ENCODE measurements at places on chromosomes 1 and 21.

GRCh38 chr1:51284487-51284954, 45.8 kb downstream of the TTC39A start:
- no peak for DNase-seq

DNA sequence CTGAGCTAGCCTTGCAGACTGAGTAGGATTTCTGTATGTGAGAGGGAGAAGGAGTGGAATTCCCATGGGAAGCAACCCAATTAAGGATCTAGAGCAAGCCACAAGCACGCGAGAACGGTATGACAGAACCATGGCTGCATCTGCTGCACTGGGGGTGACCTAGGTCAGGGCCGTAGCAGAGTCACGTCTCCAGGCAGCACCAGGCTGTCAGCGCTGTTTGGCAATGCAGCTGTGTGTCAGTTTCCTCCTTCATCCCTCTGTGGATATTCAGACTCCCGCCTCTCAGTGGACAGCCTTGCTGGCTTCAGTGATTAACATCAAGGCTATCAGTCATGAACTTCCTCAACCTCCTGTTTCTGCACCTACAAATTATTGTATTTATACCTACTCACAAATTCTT, 118.1 kb upstream of the PPP2R5A start:
- DNase-seq, result no peak

- DNase-seq, result no peak
These were observed 7.7 kb downstream of the CFAP298 start for GRCh38 chr21:32604464-32604863.

DNA sequence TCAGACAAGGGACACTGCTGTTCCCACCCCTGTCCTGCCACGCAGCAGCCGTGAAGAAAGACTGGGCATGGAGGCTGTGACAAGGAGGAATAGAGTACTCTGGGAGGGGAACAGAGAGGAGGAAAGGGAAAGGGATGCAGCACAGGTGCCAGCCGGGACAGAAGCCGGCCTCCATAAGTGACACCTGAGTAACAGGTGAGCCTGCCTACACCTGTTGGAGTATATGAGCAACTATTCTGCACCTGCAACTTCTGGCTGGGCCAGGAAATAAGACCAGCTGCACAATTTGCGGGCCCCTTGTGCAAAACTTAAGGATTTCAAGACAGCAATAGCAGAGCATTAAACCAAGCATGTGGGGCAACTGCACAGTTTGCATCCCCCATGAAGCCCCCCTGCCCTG, 72.5 kb upstream of the GOLT1A start:
- DNase-seq, result no peak

DNA sequence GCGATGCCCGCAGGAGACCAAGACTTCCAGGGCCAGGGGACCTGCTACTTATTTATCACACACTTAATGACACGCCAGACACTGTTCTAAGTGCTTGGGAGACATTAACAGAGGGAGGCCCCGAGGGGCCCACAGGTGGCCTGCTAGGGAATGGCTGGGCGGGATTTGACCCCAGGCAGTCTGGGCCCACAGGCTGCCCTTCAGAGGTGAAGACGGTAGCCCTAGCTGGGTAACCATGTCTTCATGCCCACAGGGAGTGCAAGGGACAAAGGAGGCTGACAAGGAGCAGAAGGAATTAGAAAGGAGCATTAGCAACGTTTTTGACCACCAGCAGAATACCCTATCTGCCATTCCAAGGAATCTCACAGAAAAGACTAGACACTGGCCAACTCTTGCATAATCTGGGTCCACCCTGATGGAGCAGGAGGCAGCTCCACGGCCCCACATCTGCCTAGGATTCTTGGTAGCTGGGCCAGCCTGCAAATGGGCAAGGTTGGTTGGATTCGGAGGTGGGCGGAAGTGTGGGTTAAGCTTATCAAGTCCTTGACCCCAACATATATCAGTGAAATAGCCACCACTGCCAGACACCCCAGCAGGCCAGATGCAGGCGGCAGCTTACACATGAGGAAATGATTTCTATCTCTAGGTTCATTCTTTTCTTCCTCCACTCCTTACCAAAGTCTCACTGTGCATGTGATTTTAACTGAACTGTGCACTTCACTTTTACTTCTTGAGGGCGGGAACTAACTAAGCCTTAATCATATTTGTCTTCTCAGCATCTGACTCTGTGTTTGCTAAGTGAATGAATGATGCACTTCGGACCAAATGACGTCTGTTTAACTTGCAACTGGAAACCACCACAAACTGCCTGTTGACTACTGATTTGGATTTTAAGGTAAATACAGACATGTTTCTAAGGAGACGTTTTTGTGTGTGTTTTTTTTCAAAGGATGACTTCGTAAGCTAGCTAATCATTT, 3.4 kb upstream of the ETS2 start:
- DNase-seq, result no peak

- no peak for DNase-seq
These were observed 269.6 kb upstream of the PLXNA2 start for GRCh38 chr1:208513799-208514198.

DNA sequence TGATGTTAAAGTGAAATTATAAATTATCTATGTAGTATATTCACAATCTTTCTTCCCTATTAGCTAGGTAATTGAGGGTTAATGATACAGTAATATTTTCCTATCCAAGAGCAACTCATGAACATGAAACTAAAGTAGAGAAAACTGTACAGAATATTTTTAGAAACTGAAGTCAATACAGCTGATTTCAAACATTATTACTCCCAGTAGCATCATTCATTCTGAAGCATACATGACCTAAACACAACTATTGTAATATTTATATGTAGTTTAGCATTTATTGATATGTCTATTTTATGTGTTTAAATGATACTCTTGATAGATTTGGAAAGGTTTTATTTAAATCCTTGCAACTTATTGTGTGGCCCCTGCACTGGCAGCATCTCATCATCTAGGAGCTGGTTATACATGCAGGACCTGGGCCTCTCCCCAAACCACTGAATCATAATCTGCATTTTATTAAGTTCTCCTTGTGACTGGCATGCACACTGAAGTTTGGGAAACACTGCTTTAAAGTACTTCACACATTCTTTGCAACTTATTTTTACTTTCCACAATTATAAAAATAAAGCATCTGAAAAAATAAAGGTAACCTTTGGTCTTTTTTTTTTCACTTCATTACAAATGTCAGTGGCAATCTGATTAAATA, 199.9 kb downstream of the LRRC40 start:
- DNase-seq, result no peak

DNA sequence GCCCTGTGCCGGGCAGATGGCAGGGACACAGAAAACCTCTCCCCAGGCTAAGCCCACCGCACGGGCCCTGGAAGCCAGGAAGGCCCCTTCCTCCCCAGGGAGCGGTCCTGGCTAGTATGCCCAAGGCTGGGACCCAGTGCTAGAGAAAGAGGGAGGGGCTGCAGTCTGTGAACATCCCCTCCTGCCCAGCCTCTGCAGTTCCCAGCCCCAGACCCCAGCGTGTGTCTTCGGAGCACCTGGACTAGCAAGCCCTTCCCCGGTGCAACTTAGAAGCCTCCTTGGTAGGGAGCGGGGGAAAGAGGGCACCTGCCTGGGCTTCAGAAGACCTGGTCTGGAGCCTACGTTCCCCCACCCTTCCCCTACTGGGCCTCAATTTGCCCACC, 2.1 kb downstream of the PLEKHG5 start:
- DNase-seq, result no peak

- no peak for DNase-seq
These were observed 90.5 kb upstream of the ADAR start for GRCh38 chr1:154698320-154699096.

DNA sequence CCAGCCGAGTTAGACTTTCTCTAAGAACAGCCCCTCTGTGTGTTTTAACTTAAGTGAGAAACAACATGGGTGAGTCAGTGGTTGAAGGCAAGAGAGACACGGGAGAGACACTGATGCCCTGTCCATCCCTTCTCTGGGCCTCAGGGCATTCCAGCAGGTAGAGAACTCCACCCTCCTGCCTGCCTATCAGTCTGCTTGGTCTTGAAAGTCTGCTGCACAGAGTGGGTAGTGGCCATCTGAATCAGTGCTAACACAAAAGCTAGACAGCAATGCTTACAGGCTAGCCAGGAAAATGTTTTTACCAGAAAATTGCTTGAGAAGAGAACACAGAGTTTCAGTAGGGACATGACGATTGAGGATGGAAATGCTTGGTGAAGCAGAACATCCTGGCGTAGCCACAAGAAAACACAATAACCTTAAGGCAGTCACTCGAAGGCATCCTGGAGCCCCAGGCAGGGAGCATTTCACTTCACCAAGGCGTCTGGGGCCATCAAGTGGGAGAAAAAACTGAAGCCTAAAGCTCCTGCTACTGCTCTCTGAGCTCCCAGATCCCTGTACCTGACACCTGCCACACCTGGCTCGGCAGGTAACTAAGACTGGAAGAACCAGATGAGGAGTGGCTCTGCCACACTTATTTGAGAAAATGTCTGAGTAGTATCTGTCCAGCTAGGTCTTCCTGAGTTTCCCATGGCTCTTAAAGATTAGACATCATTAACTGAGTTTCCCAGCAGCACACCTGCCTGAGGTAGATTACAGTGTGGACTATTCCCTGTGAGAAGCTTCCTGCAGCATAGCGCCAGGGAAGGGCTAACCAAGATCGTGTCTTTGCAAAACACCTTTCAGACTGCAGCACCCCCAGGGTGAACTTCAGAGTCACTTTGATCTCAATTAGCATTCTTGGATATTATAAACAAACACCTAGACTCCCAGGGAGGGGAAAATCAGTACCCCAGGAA, 18.1 kb upstream of the LBR start:
- DNase-seq, result no peak

DNA sequence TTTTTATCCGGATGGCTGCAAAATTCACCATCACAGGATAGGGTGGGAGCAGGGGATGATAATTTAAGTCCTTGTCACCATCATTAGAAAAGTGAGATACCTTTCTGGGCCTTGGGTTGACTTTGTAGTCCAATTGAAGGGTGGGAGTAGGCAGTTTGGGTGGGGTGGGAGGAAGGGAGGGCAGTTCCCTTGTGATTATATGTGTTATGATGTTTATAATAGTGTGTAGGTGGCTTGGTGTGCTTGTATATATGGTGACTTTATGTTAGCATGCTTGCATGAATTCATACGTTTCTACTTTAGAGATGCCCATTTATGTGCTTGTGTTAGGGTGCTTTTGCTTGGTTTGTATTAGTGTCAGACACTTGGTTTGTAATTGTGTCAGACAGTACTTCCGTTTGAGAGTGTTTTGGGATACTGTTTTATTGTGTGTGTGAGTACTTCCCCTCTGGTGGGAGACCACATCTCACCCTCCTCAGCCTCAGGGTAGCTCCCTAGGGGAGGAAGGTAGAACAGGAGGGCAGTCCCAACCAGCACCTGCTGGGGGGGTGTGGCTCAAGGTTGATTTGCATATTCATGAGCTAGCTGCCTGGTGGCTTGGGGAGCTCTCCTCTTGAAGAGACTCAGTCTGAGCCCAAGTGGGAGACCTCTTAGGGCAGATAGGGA, 6.3 kb upstream of the POU3F1 start:
- no peak for DNase-seq

GRCh38 chr1:211492511-211493132, 660 bp upstream of the RD3 start:
- no peak for DNase-seq

Measured in left forelimb (tissue), 1 donor.